Activated naive CD8-positive, alpha-beta T cell treated with anti-CD3 and anti-CD28 coated beads, Interleukin-2, amount 50 U/mL, for 16 hours (primary cell): ENCODE measurements at places on chromosomes 16 and 17.

GRCh38 chr17:65287040-65287439, 149.9 kb downstream of the RGS9 start:
- DNase-seq: no peak

DNA sequence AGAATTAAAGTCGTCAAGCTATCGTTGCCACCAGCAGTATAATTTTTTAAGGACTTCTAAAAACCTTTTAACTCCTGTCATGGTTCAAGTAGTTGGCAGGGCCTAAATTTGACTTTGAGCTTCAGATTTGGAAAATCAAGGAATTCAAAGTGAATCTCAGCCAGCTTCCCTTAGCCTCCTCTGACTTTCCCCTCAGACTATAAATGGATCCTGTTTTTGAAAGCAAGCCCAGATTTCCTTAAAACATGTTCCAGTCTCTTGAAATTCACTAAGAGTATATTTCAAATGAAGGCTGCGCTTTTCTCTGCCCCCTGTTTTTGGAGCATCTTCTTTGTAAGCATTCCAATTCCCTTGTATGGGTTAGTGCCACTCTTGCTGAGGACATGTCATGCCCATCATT, 101.8 kb upstream of the CDH8 start:
- DNase-seq: no peak

DNA sequence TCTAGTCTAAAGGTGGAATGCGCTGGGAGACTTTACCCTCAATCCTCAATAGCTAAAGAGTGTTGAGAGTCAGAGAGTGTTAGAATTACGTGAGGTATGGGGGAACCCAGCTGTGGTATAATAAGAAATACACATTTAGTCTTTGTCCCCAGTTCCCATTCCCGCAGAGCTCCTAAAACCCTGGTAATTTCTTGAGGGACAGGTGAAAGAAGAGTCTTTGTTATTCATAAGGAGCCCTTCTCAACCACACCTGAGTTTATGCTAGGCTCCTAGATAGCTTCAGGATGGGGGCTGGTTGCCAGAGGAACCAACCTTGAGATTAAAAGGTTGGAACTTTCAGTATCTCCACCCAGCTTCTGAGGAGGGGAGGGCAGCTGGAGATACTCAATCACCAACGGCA, 5.8 kb downstream of the ZNF18 start:
- no peak for DNase-seq

GRCh38 chr16:60295451-60295850, 1561.3 kb upstream of the GOT2 start:
- no peak for DNase-seq

DNA sequence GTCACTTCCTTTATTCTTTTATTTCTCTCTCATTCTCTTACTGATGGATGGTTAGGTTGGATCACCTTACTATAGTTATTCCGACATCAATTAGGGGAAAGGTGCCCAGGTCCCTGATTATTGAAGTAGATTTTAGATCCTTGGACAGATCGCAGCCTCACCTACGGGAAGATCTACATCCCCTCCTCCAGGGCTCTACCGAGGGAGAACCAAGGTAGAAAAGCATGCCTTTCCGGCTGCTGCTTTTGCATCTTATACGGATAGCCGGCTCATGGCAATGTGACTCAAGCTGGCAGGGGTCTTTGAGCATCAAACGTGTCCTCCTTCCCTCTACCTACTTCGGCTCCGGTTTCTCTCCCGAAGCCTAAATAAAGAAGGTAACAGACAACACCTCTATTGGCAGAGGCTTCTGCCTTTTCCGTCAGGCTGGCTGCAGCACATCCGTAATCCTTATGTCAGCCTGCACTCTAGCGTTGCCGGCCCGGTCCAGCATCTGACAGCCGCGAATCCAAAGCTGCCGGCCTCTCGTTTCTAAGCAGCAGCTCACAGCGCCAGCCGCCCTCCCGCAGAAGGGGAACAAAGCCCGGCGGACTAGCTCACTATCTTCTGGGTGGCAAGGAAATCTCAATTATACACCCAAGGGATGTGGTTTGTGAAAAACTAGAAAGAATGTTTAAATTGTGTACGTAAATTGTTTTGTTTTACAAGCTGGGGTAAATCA, 46.9 kb downstream of the IRX6 start:
- no peak for DNase-seq

DNA sequence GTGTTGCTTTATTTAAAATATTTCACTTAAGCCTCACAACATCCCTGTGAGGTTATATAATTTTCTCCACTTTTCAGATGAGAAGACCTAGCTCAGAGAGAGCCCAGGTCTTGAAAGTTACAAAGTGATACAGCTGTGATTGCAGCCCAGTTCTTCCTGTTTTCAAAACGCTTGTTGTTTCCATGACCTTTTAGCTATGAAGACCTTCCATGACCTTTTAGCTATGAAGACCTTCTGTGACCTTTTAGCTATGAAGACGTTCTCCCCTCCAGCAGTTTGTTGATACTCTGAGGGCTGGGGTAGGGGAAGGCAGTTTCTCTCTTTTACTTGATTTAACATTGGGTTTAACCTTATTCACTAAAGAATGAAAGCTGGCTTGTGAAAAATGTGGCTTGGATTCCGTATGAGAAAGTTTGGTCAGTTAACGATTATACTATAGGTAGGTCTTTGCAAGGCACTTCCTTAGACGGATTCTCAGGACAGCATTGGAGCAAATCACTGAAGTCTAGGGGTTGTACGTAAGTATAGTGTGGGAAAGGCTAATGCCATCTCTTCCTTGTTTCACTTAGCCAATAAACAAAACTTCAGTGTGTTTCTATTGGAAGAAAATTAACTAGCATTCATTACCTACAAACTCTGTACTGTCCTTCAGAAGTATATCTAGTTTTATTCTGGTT, 20.7 kb downstream of the PHKB start:
- no peak for DNase-seq

DNA sequence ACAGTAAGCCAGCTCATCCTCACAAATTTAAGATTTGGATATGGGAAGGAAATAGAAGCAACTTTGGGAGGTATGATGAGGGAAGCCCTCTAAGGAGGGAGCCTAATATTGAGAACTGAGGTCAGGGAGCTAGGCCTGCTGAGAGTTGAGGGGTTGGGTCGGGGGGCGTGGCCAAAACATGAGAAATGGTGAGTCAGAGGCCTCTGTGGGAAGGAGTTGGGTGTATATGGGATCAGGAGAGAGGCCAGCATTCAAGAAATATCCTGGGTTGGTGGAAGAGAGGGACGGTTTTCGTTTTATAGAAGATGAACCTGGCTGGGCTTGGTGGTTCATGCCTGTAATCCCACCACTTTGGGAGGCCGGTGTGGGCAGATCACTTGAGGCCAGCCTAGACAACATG, 48.4 kb downstream of the CLEC16A start:
- no peak for DNase-seq

DNA sequence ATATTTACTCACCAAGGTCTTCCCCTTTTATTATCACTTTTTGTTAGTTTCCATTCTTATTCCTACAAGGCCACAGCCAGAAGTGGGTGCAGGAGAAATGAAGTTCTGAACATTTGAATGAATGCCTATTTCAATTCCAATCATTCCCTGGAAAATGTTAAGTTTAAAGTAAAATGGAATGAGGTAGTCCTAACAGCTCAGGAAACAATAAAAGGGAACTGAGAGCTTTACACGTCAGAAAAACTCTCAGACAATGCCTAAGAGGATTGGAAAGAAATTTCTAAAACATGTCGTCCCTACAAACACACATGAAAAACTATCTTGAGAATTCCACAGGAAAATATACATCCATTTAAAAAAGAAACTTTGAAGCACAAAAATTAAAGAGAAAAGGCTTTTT, 238.8 kb downstream of the STX8 start:
- no peak for DNase-seq

DNA sequence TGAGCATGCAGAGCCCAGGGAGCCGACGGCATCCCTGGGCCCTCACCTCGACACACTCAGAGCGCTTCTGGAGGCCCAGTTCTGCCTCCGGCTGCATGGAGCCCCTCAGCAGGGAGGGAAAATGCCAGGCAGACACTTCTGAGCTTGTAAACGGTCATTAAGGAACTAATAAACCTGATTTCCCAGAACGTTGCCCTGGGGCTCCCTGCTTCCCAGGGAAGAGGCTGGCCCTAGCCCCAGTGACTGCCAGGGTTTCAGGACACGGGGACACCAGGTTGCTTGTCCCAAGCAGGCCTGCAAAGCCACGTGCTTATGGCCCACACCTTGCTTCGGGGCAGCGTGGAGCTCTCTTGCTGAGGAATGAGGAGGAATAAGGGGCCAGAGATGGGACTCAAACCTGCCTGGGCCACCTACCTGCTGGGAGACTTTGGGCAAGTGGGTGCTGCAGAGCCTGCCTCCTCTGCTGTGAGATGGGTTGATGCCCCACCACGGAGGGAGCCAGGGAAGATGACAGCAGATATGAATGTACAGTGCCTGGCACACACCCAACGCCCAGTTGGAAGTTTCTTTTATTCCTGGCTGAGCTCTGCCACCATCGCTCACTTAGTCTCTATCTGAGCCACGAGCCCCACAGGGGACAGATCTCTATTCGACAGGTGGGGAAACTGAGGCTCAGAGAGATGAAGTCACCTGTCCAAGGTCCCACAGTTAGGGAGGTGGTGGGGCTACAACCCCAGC, 5.4 kb downstream of the RHBDF2 start:
- DNase-seq: no peak

- DNase-seq: no peak
These were observed 6.6 kb upstream of the GHDC start for GRCh38 chr17:42200706-42201457.

DNA sequence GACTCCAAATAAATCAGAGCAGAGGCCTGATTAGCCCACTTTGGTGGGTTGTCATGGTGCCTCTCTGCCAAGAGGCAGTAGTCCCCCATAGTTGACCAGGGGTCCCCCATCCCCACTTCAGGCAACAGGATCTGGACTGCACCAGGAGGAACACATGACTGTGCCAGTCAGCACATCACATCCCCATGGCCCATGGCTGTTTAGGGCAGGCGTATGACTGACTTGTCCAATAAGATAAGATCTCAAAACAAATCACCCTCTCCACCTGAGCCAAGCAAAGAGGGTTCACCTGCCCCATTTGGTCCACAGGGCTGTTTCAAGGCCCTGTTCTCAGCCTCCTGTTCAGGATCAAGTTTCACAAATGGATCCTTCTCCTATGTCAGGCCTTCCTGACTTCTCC, 93.3 kb downstream of the C16orf78 start:
- DNase-seq: no peak

- DNase-seq: no peak
These were observed 33.2 kb downstream of the ACTG1 start for GRCh38 chr17:81479175-81480071.

GRCh38 chr17:43574348-43574747, 28.2 kb upstream of the ETV4 start:
- no peak for DNase-seq

GRCh38 chr16:19555938-19556771, 652 bp downstream of the VPS35L start:
- no peak for DNase-seq

DNA sequence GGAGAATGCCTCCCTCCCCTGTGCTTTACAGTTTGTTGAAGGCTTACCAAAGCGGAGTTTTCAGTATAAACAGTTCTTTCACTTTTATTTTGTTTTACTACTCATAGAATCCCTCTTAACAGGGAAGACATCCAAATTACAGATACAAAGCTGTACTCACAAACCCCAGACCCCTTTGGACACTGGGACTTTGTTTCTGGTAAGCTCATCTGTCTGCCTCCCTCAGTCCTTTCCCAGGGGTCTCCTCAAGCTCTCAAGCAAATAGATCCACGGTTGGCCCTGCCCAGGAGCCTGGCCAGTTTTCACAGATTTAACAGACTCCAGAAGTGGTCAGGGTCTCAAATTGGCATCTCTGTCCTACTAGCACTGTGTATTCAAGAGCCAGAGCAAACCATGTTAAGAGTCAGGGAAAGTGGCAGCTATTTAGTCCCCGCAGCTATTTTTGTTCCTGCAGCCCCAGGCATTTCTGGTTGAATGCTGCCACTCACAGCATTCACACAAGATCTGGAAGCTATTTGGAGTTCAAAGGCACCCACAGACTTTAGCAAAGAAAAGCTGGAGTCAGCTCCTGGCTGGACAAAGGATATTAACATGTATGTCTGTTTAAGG, 54.2 kb downstream of the TMEM100 start:
- no peak for DNase-seq

- DNase-seq: no peak
These were observed 33.6 kb downstream of the DHRS7B start for GRCh38 chr17:21160401-21160800.

DNA sequence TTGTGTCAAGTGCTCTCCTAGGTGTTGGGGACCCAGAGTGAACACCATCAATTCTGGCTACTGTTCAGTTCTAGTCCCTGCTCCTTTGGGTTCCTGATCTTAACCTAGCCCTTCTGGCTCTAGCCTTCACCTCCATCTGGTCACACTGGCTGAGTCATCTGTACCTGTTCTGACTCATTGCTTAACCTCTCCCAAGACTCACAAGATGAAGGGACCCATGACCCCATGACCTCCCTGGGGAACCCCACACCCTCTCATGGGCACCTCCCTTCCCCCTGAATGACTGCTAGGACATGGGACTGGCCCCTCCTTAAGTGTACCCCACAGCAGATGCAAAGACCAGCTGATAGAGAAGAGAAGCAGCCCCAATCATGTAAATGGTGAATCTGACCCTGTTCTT, 345.8 kb upstream of the CDH5 start:
- DNase-seq: no peak

- DNase-seq: no peak
These were observed 79.8 kb upstream of the TMEM132E start for GRCh38 chr17:34499576-34499975.

DNA sequence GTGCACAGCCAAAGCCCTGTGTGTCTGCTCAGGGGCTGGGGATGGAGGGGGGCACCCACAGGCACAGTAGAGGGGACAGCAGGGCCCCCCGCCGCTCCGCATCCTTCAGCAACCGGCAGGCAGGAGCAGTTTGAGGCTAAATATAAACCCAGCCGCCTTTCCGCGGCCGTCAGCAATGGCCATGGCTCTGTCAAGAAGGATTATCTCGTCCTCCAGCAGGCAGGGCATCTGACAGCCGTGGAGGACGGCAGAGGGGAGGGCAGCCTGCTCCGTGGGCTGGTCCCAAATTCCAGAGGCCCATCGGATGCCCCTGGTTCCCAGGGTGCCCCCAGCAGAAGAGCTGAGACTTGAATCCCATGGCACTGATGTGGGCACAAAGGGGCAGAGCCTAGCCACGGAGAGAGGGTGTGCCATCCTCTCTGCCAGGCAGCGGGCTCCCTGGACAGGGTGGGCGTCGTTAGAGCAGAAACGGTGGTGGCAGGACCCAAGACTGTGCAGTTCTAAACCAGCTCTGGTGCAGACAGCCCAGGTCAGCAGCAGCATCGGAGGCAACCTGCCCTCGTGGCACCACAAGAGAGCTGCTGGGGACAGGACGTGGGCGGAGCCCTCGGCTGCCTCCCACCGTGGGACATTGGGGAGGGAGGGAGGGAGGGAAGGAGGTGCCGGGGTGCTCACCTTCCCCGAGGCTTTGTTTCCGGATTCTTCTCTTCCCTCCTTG, 198.8 kb upstream of the CIBAR2 start:
- no peak for DNase-seq

- no peak for DNase-seq
These were observed 173.8 kb upstream of the IRX3 start for GRCh38 chr16:54460263-54460860.

GRCh38 chr16:74770831-74771526, 3.6 kb downstream of the FA2H start:
- no peak for DNase-seq

GRCh38 chr16:2160915-2161551, 5.5 kb downstream of the TRAF7 start:
- no peak for DNase-seq
